ENCODE measurements at places on chromosomes 2 and 18.

GRCh38 chr2:237600205-237600846 is 9.8 kb upstream of the RAB17 start:
- no peak for DNase-seq

GRCh38 chr18:77061946-77062517 is 70.6 kb downstream of the MBP start:
- no peak for DNase-seq

- no peak for DNase-seq
Measured at GRCh38 chr2:56314796-56315195, 131.0 kb downstream of the CCDC85A start.

DNA sequence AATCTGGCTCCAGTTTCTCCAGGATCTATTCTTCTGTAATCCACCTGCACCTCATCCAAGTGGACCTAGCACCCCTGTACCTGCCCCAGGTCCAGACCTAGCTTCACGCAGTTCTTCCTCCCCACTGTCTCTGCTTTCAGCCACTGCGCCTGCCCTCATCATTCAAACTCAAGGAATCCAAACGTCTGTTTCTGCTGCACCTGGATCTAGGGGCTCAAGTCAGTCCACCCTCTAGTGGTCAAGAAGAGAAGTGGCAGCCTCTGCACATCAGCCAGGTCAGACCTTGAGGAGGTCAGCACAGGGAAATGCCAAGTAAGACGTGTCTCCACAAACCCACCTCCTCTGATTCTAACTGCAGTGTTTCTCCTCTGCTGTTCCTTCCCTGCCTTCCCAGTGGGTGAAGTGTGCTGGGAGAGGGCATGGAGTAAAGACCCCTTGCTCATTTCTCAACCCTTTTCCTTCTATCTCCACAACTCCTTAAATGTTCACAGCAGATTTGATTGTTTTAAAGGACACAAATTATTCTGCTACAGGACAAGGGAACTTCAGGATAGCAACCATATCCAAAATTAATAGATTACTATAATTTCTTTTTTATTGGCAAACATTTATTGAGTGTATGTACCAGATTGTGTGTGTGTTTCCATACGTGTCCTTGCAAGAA is 8.6 kb upstream of the RNF152 start:
- DNase-seq = peak; percentile 30

- no peak for DNase-seq
Measured at GRCh38 chr18:21456428-21457178, 143.9 kb downstream of the ESCO1 start.

- DNase-seq = no peak
Measured at GRCh38 chr2:70211595-70211994, 20.8 kb upstream of the C2orf42 start.

- DNase-seq = no peak
Measured at GRCh38 chr2:169193618-169194017, 124.3 kb downstream of the DHRS9 start.

DNA sequence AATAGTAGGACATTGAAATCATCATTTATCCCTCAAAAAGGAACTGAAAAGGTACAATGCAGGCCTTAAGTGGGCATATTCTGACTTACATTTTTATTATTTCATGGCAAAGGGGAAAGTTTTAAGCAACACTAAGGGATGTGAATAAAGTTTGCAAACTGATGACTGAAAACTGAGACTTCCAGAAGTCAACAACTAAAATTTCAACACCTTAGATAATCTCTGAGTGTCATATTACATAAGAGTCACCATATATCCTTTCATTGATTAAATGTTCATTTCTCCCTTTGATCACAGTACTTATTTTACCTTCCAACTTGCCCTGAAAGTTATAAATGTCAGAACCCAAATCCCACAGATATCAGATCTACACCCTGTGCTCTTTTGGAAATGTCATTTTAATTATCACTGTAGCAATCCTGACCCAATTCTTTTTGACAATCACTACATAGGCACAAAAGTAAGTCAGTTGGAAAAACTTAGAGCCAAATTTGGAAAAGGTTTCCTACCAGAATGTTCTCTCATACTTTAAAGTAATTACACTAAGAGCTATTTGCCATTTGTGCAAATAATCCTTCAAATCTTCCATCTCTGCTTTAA is 44.4 kb upstream of the RNU4ATAC start:
- no peak for DNase-seq

- DNase-seq = no peak
Measured at GRCh38 chr18:58069099-58069498, 25.1 kb downstream of the NEDD4L start.

DNA sequence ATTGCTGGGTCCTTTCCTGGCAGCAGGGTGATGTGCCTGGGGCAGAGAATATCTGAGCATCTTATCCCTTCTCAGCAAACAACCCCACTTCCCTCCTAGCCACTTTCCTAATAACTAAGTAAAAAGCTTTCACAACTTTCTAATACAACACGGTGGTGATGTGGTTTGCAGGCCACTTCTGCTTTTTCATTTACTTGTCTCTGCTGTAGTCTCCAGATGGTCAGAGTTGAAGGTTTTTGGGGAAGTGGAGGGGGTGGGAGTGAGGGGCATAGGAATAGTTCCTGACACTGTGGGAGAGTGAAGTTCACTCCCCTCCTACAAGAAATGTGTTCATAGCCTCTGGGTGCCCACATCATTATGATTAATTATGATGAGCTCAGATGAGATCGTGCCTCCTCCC is 11.6 kb downstream of the OXER1 start:
- no peak for DNase-seq

GRCh38 chr2:241037498-241037897 is 39.1 kb downstream of the SNED1 start:
- DNase-seq = no peak

DNA sequence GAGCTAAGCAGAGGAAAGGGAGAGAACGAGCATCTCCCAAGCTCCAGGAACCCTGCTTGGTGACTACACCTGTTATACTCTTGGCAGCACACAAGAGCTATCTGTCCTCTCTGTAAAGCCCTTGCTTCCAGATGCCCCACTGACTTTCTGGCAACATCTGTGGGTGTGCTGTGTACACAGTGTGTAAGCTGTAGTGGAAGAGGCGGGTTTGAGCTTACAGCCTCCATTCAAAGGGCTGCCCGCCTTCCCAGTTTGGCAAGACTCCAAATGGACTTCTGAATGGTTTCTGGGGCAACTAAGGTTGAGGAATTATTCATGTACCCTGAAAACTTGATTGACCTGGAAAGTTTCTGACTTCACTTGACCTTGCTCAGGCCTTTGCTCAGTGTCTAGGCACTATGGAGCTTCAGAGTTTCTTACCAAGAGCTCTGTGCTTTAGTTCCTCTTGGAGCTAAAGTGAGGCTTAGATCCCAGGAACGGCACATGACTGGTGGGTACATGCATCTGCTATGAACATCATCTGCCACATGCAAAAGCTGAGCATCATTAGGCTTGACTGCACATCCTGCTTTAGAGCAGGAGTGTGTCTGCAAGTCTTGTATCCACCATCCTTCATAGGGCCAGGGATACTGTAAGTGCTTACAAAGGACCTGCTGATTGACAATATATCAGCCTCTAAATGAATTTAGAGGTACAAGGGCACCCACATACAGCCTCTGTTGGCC is 290.9 kb upstream of the SIX2 start:
- DNase-seq = no peak

DNA sequence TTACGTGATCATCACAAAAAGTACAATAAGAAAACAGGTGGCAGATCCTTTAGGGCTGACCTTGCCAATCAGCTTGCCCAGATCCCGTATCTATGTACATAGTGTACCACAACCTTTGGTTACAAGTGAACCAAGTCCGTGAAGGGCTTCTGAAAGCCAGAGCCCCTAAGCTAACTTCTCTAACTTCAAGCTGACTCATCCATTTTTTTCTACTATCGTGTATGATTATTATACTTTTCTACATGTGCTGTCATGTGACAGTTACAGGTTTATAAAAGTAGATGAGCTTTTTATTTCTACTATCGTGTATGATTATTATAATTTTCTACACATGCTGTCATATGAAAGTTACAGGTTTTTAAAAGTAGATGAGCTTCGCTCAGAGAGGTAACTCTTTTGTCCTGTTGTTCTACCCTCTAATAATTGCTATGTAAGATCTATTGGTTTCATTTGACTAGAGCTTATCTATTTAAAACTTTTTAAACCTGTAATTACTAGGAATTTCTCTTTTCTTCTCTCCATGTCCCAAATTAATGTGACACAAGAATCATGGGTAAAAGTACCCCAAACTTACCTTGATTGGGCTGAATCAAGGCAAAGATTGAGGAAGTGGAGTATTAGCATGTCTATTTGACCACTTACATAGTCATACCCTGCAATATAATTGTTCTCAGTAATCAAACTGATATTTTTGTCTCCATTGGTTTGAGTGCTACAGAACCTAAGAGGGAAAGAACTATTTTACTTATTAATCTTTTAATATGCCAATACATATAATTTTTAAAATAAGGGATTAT is 29.4 kb upstream of the DNAH7 start:
- no peak for DNase-seq

DNA sequence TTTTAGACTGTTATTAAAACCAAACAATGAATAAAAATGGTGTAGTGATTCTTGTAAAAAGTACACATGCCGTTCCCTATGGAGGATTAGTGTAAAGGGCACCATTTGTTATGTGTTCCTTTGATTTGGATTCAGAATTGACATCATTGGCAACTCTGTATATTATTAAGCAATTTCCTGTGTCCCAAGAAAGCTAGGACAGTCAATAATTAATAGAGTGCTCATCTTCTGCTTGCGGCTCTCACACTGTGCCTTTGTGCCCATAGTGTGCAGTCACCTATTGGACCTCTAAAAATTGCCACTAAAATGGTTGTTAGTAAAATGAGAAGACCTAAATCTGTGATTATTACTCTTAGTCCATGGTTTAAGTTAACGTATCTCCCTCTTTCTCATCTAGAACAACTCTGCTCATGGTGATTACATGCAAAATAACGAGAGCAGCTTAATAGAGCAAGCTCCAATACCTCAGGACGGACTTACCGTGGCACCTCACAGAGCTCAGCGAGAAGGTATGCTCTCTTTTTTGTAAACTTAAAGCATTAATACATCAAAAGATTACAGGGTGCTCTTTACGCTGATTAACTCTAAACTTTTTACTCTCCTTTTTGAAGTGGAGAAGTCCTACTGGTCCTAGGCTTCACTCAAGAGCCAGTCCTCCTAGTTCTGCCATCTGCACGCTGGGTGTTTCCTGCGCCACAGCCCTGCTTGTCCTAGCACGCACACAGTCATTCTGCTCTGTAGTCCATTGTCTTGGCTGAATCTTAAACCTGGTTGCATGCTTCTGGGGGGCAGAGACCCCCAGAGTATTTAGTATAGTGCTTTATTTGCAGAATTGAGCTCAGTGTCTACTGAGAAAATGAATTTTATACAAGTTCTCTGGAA is 16.7 kb downstream of the ZCCHC2 start:
- no peak for DNase-seq

- no peak for DNase-seq
Measured at GRCh38 chr2:219020604-219021365, 20.5 kb downstream of the CFAP65 start.

DNA sequence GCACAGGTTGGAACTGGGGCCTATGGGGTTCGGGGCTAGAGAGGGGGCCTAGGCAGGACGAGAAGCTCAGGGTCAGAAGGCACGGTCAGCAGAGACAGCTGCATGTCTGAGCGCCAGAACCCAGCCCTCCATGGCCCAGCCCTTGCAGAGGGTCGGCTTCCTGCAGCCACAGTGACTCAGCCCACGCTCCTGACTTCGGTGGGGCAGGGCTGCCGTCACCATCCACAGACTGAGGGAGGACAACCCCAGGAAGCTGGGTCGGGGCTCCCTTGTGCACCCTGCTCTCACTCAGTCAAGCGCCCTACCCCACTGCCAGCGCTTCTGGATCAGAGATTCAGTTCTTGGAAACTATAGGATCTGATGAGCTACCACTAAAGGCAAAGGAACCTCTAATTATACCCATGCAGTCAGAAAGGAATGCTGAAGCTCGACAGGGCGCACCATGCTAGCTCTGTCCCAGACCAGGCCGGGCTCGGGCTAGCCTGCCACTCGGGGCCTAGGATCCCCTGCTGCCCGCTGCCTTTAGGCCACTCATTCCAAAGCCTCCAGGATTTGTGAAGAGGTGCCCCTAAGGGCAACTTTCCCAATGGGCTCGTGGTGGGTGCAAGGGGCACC is 3.0 kb downstream of the ACTR1B start:
- no peak for DNase-seq

DNA sequence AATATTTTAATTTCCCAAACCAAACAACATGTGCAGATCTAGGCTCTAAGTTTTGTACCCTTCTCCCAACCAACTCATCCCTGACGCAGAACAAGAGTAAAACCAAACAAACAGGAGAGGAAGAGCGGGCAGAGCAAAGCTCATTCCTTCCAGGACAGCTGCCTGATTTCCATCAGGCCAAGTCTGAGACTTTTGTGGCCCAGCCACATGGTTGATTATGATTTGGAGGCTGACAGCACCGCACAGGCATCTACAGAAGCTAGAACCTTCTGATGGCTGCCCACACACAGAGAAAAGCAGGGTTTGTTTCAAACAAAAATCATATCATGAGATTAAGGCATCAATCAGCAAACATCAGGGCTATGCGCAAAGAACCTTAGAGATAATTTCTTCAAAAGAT is 262.6 kb downstream of the TNS1 start:
- no peak for DNase-seq

DNA sequence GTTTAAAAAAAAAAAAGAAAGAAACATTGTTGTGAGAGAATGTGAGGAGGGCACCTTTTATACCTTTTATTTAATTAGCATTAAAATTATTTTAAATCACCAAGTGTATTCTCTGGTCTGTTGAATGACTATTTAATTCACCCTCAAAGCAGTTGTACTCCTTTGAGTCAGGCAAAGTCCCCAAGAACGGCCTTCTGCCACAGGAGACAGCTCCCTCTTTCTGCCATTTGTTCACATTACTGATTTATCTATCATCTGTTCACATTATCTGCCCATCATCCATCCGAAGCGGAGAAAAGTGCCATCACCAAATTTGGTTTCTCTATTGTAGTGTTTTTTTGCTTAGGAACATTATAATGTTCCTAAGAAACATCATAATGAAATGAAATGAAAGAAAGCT is 240.7 kb upstream of the DPP10 start:
- no peak for DNase-seq

Measured in right renal pelvis (tissue), 4 donors.